ENCODE measurements at places on chromosomes 5 and 9.

- DNase-seq, result no peak
Measured at GRCh38 chr5:153782589-153783361, 255.9 kb downstream of the FAM114A2 start.

DNA sequence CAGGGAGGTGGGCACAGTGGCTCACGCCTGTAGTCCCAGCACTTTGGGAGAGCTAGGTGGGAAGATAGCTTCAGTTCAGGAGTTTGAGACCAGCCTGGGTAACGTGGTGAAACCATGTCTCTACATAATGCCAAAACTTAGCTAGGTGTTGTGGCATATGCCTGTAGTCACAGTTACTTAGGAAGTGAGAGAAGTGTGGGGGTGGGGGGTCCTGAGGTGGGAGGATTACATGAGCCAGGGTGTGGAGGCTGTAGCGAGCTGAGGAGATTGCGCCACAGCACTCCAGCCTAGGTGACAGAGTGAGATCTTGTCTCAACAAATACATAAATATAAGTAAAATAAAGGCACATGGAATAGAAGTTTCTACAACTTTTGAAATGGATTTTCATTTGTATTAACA, 23.1 kb downstream of the VCAN start:
- DNase-seq, result no peak

DNA sequence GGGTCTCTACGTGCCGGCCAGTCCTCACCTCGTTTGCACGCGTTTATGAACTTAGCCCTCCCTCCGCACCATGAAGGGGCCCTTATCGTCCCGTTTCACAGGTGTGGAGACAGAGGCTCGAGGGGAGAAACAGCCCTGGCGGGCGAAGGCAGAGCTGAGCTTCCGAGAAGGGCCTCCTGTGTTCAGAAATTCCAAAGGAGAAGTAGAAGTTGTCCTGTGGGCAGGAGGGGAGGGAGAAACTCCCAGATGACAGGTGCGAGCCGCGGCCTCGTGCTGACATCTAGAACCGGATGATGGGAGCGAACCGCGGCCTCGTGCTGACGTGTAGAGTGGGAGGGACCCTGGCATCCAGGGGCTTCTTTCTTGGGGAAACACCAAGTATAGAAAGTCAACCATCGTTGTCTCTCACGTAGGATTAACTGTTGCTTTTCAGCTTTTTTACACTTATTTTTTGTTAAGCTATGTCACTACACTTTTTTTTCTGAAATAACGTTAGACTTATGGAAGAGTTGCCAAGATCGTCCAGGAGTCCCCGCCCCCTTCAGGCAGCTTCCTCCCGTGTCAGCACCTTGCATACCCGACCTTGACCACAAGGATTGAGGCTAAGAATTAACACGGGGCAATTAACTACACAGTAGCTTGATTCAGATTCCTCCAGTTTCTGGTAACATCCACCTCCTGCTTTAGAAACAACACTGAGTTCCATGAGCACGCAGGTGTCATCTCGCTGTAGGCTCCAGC, 42.8 kb upstream of the NKD2 start:
- no peak for DNase-seq

DNA sequence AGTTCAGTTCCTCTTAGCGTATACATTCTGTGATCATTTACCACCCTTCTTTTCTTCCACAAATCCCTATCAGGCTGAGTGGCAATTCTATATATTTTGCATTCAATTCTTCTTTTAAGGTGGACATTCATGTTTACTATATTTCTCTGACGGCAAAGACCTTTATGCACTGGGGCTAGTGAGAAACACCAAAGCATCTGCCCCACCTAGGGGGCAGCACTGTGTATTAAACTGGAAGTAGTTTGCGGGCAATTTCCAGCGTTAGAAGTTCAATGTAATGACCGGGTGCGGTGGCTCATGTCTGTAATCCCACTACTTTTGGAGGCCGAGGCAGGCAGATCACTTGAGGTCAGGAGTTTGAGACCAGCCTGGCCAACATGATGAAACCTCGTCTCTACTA, 27.9 kb upstream of the FBXL7 start:
- DNase-seq, result no peak

GRCh38 chr9:129571298-129572051, 49.4 kb downstream of the C9orf50 start:
- DNase-seq, result no peak

GRCh38 chr5:123294544-123294943, 128.7 kb downstream of the CEP120 start:
- DNase-seq, result no peak

- DNase-seq, result no peak
Measured at GRCh38 chr5:106755789-106756188, 914.9 kb downstream of the EFNA5 start.

- DNase-seq, result no peak
Measured at GRCh38 chr5:132678735-132679134, 4.9 kb downstream of the IL4 start.
